RPMI7951 (cell line): ENCODE measurements at places on chromosomes 5 and 9.

- DNase-seq, result no peak
These were observed 13.2 kb downstream of the CSF1R start for GRCh38 chr5:150073086-150073625.

- DNase-seq, result peak; percentile 89
These were observed 128.3 kb downstream of the GPBP1 start for GRCh38 chr5:57302164-57302563.

- no peak for DNase-seq
These were observed 119.1 kb downstream of the HTR1A start for GRCh38 chr5:63843190-63843589.

- DNase-seq, result peak; percentile 58
These were observed 151.9 kb downstream of the NDUFS4 start for GRCh38 chr5:53712327-53712726.

GRCh38 chr5:147892696-147893296 is 13.5 kb downstream of the C5orf46 start:
- no peak for DNase-seq

- peak; percentile 97 for DNase-seq
These were observed at the start of gene OSMR for GRCh38 chr5:38845526-38846378. TSS of gene OSMR (plus strand) at chr5:38846012. CDS start at chr5:38869045, 23,033 bp downstream.

GRCh38 chr5:55868846-55869245 is 17.7 kb downstream of the IL31RA start:
- DNase-seq, result peak; percentile 95

DNA sequence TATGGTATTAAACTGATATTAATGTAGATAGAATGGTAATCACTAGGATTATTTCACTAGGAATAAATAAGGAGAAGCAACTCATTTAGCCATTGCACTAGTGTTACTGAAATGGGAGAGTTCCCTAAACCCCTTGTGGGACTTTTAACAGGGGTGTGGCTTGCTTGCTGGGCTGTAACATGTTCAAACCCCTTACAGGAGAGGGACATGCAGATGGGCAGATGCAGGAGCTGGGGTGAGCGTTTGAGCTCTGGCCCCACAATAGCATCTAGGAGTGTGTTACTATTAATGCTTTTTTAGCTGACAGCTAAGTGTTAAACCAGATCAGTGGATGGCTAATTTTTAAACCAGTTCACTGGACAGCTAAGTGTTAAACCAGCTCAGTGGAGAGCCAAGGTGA is 89.3 kb upstream of the ST8SIA4 start:
- DNase-seq, result no peak

DNA sequence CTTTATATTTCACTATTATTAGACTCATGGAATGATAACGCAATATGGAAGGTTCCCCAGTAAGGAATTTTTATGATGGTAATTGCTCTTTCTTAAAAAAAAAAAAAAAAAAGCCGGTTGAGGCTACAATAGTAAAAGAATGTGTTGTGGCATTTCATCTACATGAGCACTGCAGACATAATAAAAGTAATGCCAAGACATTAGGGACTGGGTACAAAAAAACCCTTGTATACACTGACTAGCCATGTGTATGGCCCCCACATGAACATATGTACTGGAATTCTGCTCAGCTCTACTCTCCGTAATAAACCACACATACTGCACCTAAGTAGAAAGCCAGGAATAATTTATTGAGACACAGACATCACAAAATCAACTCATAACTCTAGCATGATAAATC is 218.4 kb downstream of the ADAMTS6 start:
- no peak for DNase-seq

DNA sequence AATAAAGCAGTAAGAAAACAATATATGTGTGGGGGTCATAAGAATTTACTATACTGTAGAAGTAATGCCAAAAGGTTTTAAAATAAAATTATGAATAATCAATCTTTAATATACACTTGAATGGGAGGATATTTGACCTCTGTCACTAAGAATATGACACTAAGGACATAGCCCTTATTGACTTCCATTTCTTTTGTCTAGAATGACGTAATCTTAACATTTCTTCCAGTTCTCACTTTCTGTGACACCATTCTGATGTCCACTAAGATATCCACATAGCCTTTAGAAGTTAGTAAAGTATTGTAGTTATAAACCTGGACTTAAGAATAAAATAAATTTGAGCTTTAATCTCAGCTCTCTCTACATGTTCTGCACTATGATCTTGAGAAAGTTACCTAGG is 1050.7 kb downstream of the TLE4 start:
- no peak for DNase-seq

DNA sequence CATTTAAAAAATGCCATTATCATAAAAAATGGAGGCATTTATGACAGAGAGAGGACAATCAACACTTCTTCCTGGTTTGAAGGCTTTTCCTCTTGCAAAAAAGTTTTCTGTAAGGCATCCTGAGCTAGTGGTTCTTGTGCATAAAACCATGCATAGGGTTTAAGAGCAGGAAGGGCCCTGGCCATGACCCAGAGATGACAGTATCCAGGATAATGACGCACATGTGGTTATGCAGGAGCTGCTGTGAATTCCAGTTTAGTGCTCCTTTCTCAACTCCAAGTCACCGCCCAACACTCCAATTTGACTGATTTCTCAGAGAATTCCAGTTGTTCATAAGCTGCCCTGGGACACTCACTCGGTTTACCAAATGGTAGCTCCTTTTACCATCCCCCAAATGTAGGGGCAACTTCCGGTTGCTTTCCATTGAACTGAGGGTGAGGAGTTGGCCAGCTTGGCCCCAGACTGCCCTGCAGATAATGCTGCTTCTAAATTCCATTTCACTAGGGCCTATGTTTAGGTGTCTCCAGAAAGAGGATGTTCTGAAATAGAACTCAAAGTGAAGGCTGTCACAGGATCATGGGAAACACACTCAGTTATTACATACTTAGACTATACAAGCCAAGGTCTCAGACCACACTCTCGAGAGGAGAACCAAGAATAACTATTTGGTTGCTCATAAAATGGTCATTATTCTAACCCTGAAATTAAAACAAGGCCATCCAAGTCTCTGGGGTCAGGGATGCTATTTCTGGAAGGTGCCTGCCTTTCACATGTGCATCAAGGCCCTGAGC is 179.1 kb downstream of the SLIT3 start:
- DNase-seq, result peak; percentile 79

DNA sequence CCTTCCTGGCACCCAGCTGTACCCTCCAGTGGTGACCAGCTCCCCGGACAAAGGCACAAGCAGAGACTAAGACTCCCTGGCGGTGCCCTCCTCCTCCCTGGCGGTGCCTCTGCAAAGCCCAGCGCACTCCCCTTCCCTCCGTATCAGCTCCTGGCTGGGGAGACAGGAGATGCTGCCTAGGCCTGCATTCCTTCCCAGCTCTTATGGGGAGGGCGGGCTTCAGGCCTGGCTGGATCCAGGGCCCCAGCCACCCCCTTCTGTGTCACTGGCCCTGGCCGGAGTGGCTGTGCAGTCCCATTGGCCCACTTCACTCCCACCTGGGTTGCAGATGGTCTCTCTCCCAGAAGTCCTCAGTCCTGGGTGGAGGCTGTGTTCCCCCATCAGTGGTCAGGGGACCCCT is 6.4 kb downstream of the LCN12 start:
- DNase-seq, result no peak

- no peak for DNase-seq
These were observed 16.1 kb downstream of the SNX18 start for GRCh38 chr5:54533541-54534190.

GRCh38 chr9:133520121-133520835 is 4.5 kb downstream of the MYMK start:
- DNase-seq, result no peak

- DNase-seq, result no peak
These were observed 82.4 kb upstream of the IFNK start for GRCh38 chr9:27441741-27442070.

DNA sequence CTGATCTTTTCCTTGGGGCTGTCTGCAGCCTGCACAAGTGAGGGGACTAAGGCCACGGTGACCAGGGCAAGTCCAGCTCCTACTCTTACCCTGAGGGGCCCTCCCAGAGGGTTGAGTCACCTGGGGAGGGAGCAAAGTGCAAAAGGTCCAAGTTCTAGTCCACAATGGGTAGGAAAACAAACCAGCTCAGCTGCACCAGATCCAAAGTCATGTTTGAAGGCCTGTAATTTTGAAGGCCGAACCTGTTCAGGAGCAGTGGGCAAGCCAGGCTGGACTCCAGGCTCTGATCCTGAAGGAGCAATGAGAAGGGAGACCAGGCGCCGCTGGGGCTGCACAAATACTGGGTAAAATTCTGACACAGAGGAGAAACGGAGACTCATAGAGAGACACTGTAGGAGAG is 15.8 kb upstream of the TCF7 start:
- DNase-seq, result no peak

GRCh38 chr5:35482167-35482755 is 135.4 kb upstream of the SPEF2 start:
- DNase-seq, result no peak

DNA sequence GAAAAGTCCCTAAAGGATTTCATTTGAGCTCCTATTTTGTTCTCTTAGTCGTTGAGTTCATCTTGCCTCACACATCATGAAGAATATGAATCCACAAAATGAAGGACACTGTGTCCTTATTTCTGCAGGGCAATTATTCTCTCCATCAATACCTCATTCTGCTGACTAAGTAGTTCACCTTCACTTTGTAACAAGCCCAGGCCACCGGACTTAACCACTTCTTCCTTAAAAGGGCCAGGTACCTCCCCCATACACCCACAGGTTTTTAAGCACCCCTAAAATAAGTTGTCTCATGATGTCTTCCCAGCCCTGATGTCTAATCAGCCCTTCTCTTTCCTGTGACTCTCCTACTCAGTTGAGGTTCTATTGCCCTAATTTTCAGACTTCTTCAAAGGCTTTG is 67.1 kb upstream of the PLPP6 start:
- no peak for DNase-seq

- DNase-seq, result no peak
These were observed 17.2 kb downstream of the FBXW11 start for GRCh38 chr5:171989276-171989675.

GRCh38 chr5:61768692-61769281 is 436.7 kb downstream of the ZSWIM6 start:
- DNase-seq, result peak; percentile 24

DNA sequence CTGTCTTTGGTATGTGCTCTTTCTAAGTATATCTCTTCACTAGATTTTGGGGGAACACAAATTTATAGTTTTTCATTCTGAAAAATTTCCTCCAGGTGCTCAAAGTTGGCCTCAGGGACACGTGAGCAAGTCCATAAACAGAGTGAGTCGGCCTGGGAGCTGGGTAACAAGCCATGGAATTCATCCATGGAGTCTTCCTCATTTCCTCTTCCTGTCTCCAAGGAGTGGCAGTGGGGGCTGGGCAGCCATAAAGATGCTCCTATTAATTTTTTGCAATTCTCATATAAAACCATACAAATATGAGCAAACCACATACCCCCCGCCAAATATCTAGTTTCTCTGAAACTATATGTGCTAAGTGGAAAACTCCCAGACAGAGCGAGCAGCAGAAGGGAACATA is 136.6 kb upstream of the OTULINL start:
- DNase-seq, result peak; percentile 46

GRCh38 chr9:23850690-23851629 is 24.9 kb upstream of the ELAVL2 start:
- DNase-seq, result peak; percentile 11

- no peak for DNase-seq
These were observed 144.0 kb downstream of the TMC1 start for GRCh38 chr9:72665421-72665820.

GRCh38 chr5:54281960-54282692 is 28.2 kb downstream of the ARL15 start:
- no peak for DNase-seq

GRCh38 chr5:69034898-69035297 is 58.9 kb upstream of the SLC30A5 start:
- no peak for DNase-seq

DNA sequence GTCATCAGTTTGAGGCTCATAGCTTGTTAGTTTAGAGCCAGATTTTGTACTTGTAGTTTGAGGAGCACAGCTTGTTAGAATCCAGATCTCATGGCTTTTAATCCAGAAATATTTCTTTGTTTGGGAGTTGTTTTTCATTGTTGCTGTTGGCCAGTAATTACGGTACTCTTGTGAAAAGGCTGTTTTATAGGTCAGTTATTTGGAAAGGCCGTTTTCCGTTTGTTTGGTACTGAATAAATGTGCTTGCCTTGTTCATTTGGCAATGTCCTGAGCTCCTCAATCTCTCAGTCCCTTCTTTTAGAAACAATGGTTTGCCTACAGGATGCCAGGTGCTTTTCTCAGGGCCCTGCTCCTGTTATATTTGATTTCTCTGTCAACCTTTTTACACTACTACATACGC is 4.5 kb upstream of the MOB3B start:
- no peak for DNase-seq

DNA sequence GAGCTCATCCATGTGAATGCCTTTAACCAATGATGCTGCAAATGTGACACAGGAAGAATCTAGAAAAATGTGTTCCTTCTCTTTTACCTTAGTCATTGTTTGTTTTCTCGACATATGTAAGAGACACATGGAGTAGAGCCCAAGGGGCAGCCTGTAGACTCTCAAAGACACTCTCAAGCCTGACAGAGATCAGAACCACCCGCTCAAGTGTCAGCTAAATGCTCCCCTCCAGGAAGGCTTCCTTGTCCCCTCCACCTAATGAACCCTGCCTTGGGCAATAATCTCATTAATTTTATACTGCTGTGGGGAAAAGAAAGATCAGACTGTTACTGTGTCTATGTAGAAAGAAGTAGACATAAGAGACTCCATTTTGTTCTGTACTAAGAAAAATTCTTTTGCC is 157.4 kb downstream of the MUSK start:
- no peak for DNase-seq

- no peak for DNase-seq
These were observed 31.8 kb downstream of the CCNJL start for GRCh38 chr5:160280384-160281095.

- no peak for DNase-seq
These were observed 29.2 kb downstream of the CD14 start for GRCh38 chr5:140603734-140604133.

DNA sequence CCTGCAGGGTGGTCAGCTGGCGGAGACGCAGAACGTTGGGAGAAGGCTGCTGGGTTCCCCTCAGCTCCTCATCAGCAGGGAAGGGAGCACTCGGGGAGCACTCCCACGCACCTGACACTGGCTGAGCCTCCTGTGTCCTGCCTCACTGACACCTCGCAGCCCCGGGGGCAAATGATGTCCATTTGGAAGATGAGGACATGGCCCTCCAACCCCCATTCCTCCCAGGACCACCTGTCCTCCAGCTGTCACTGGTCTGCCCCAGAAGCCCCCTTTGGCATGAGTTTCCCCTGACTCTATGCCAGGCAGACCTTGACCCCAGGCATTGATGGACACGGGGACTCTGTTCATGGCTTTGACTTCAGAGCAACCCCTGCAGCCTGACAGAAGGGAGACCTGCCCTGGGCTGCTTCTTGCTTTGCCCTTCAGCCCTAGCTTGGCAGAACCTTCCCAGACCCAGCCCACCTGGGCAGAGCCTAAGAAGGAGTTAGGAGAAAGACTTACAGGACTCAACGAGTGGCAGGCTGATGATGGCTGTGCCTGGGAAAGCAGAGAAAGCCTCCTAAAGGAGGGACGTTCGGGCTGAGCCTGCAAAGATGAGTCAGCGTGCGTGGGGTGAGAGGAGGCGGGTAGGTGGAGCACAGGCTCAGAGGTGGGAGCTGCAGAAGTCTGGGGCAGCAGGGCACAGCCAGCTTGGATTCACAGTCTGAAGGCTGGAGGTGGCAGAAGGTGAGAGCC is 90.6 kb downstream of the LMX1B start:
- DNase-seq, result peak; percentile 37

GRCh38 chr9:114898741-114899140 is 31.6 kb downstream of the TNFSF8 start:
- DNase-seq, result peak; percentile 79

GRCh38 chr5:82277613-82277986 is 554 bp downstream of the RPS23 start:
- no peak for DNase-seq
